Colonic mucosa (tissue), 4 donors: ENCODE measurements at places on chromosomes 6 and 20. TPM values are rescaled to one million over a fixed set of nuclear protein-coding genes. Genes with fewer than 3 reads are reported as not detected.

DNA sequence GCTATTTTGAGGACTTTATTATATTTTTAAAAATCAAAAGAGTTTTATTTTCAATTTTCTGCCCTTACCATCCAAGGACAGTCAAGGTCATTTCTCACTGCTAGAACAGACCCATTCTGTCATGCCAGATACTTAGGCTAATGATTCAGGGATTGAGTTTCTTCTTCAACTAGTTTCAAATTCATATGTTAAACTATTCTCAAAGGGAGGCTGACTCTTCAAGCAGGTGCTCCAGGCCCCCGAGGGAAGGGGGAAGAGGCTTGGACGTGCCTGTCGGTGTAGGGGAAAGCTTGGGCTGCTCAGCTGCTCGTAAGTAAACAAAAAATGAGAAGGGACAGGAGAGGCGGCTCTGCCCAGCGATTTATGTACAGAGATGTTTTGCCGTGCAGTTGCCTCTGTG is 69.4 kb upstream of the MYLIP start:
- no peak overlapping the region for H3K27ac ChIP-seq
- H3K36me3 ChIP-seq: no peaks in the 10 kb centered on the region
- H3K27me3 ChIP-seq: no peaks in the 10 kb centered on the region

DNA sequence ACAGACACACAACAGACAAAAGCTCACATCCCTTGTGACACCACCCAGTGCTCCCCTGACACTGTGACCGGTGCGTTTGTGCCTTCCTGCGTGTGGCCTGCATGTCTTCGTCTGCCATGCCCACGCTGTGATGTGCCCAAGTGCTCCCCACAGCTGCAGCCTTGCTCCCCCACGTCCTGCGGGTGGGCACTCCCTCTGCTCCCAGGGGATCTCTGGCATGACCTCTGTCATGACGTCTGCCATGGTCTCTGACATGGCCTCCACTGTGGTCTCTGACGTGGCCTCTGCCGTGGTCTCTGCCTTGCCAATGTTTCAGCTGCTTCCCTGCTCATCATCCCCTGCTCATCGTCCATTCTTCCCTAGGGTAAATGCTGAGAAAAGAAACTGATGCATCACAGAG is 200.9 kb downstream of the DLL1 start:
- H3K4me1 ChIP-seq: no peaks in the 10 kb centered on the region
- no peaks in the 10 kb centered on the region for H3K27me3 ChIP-seq
- H3K4me3 ChIP-seq: no peak overlapping the region
- no peak for DNase-seq
- no peaks in the 10 kb centered on the region for H3K36me3 ChIP-seq

GRCh38 chr6:4296552-4296951 is 161.2 kb upstream of the ECI2 start:
- H3K4me1 ChIP-seq: no peaks in the 10 kb centered on the region
- no peak for DNase-seq
- no peaks in the 10 kb centered on the region for H3K36me3 ChIP-seq
- H3K27ac ChIP-seq: no peak overlapping the region
- H3K4me3 ChIP-seq: no peak overlapping the region

DNA sequence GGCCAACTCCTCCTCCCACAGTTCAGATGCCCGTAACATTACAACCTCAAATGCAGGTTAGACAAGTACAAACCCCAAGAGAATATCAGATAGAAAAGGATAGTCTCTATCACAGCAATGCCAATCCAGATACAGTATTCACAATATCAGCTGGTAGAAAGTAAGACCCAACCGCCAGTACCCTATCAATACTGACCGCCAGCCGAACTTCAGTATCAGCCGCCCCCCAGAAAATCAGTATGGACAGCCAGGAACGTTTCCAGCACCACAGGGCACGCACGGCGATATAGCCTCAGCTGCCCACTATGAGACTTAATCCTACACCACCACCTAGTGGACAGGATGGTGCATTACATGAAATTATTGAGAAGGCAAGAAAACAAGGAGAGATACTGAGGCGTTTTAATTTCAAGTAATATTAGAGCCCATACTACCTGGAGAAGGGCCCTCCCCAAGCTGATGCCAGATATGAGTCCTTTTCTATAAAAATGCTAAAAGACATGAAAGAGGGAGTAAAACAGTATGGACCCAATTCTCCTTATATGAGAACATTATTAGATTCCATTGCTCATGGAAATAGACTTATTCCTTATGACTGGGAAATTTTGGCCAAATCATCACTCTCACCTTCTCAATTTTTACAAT is 17.6 kb upstream of the EIF2S2 start:
- no peaks in the 10 kb centered on the region for H3K4me1 ChIP-seq
- no peaks in the 10 kb centered on the region for H3K36me3 ChIP-seq
- no peak overlapping the region for H3K4me3 ChIP-seq
- DNase-seq: peak; percentile 67

Gene TNNC2
- 2.9 TPM for total RNA-seq

GRCh38 chr6:17212546-17213371 is 68.4 kb upstream of the RBM24 start:
- H3K27me3 ChIP-seq: no peaks in the 10 kb centered on the region
- no peak for DNase-seq
- no peak overlapping the region for H3K27ac ChIP-seq
- no peaks in the 10 kb centered on the region for H3K4me1 ChIP-seq
- no peaks in the 10 kb centered on the region for H3K36me3 ChIP-seq

Gene RAET1E
- not detected for total RNA-seq

Gene PAQR8
- 87.8 TPM for total RNA-seq

- H3K4me3 ChIP-seq: no peak overlapping the region
- no peaks in the 10 kb centered on the region for H3K4me1 ChIP-seq
- no peaks in the 10 kb centered on the region for H3K36me3 ChIP-seq
- H3K27me3 ChIP-seq: no peaks in the 10 kb centered on the region
Measured at GRCh38 chr20:21371193-21371592, 26.1 kb downstream of the NKX2-4 start.

Gene ACTR5
- 4.6 TPM for total RNA-seq

Gene MYLK4
- total RNA-seq: 0.35 TPM

DNA sequence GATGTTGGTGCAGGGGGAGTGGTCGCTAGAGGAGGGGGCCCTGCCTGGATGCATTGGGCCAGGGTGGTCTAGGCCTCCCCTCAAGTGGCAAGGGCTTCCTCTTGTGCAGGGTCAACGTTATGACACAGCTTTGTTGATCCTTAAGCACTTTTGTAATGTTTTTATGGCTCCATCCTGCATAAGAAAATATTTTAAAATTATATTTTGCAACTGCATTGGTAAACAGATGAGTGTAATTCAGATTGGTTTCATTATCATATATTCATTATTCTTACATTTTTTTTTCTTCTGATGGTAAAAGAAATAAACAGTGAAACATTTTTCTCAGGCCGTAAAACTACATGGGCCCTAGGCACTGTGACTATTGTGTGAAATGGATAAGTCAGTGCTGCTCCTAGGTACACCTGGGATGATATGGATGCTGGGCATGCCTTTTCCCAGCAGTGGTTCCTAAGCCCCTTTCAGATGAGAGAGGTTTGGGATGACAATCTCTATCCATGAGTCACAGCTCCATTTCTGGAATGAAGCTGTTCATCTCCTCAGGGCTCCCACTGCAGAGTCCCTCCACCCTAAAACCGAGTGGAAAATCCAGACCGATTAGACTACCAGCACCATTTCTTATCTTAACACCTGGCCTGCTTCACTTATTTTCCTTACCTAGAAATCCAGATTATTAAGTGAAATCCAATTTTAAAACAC is 5.8 kb upstream of the SIM1 start:
- H3K27me3 ChIP-seq: peaks cover 55% of the 10 kb centered on the region
- no peaks in the 10 kb centered on the region for H3K36me3 ChIP-seq
- H3K4me1 ChIP-seq: no peaks in the 10 kb centered on the region
- DNase-seq: no peak

Gene HDGFL1
- total RNA-seq: not detected

GRCh38 chr6:18277237-18278006 is 13.1 kb upstream of the DEK start:
- H3K4me3 ChIP-seq: peak overlapping the region; percentile 48
- no peaks in the 10 kb centered on the region for H3K36me3 ChIP-seq
- no peak overlapping the region for H3K27ac ChIP-seq
- H3K27me3 ChIP-seq: peaks cover 26% of the 10 kb centered on the region
- DNase-seq: no peak
- no peaks in the 10 kb centered on the region for H3K4me1 ChIP-seq

Gene EYA2
- 16.8 TPM for total RNA-seq

Gene C6orf132
- total RNA-seq: 42.3 TPM

- no peaks in the 10 kb centered on the region for H3K36me3 ChIP-seq
- peaks cover 4% of the 10 kb centered on the region for H3K27me3 ChIP-seq
- H3K4me1 ChIP-seq: no peaks in the 10 kb centered on the region
- H3K27ac ChIP-seq: peak within 1 kb of the TSS; percentile 57
- H3K4me3 ChIP-seq: peak within 1 kb of the TSS; percentile 54
Measured at GRCh38 chr20:19212469-19212815, at the start of gene SLC24A3. TSS of gene SLC24A3 (plus strand) at chr20:19212642.

GRCh38 chr6:111530667-111531066 is 47.6 kb upstream of the REV3L start:
- DNase-seq: no peak
- H3K4me3 ChIP-seq: no peak overlapping the region
- H3K27ac ChIP-seq: no peak overlapping the region
- H3K36me3 ChIP-seq: no peaks in the 10 kb centered on the region
- H3K27me3 ChIP-seq: no peaks in the 10 kb centered on the region

Gene TAP1
- 86.9 TPM for total RNA-seq

DNA sequence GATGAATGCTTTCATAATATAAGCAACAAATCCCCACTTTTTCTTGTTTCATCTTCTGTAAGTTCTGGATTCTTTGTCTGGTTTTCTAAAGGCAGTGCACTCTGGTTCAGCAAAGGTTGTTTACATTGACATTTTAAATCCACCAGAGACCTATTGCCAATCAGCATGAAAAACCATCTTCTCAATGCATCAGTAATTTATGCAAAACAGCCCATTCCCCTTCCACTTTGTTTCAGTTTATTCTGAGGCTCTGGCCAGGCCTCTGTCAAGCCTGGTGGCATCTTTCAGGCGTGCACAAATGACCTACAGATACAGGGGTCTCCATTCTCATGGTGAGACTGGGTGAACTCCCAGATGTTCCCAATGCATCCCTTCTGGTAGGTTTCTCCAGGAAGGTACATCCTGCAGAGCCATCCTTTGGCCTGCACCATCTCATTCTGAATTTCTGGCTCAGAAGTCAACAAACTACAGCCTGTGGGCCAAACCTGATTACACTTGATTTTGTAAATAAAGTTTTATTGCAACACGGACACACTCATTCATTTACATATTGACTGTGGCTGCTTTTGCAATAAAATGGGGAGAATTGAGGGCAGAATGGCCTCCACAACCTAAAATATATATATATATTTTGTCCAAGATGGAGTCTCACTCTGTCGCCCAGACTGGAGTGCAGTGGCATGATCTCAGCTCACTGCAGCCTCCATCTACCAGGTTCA is 405.4 kb downstream of the PREX1 start:
- no peak overlapping the region for H3K27ac ChIP-seq
- no peak for DNase-seq
- H3K27me3 ChIP-seq: no peaks in the 10 kb centered on the region

DNA sequence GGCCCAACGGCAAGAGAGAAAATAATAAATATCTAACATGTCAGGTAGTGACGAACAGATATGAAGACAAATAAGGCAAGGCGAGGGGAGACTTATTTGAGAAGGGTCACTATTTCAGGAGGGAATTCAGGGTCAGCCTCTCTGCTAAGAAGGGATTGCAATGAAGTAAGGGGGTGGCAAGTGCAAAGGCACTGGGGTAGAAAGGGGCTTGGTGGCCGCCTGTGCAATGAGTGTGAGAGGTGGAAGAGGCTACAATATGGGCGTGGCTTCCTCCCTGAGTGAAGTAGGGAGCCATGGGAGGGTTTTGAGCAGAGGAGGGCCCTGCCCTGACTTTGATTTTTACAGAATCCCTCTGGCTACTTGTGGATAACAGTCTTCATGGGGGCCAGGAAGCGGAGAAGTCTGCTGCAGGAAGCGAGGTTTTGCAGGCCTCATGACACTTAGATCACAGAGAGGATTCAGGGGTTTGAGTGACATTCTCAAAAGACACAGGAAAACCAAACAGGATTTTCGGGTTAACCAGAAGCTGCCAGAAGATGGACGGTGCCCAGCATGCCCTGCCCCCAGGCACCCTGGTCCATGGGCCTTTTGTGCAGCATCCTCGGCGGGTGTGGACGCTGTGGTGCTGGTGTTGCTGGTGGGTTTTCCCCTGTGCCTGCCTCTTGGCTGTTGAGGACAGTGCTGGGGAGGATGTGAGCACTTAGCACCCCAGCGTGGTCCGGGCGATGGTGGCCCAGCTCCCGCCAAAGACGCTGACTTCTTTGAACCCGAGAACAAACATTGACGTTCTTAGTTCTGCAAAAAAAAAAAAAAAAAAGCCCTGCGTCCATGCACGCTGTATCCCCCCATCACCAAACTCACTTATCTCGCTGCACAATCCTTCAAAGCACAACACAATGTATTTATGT is 124.2 kb upstream of the PTPN1 start:
- H3K4me3 ChIP-seq: no peak overlapping the region
- no peaks in the 10 kb centered on the region for H3K4me1 ChIP-seq
- no peak for DNase-seq
- no peak overlapping the region for H3K27ac ChIP-seq

- peak overlapping the region; percentile 52 for H3K27ac ChIP-seq
- H3K4me3 ChIP-seq: no peak overlapping the region
- no peaks in the 10 kb centered on the region for H3K27me3 ChIP-seq
Measured at GRCh38 chr6:108684771-108685329, 124.1 kb downstream of the FOXO3 start.

DNA sequence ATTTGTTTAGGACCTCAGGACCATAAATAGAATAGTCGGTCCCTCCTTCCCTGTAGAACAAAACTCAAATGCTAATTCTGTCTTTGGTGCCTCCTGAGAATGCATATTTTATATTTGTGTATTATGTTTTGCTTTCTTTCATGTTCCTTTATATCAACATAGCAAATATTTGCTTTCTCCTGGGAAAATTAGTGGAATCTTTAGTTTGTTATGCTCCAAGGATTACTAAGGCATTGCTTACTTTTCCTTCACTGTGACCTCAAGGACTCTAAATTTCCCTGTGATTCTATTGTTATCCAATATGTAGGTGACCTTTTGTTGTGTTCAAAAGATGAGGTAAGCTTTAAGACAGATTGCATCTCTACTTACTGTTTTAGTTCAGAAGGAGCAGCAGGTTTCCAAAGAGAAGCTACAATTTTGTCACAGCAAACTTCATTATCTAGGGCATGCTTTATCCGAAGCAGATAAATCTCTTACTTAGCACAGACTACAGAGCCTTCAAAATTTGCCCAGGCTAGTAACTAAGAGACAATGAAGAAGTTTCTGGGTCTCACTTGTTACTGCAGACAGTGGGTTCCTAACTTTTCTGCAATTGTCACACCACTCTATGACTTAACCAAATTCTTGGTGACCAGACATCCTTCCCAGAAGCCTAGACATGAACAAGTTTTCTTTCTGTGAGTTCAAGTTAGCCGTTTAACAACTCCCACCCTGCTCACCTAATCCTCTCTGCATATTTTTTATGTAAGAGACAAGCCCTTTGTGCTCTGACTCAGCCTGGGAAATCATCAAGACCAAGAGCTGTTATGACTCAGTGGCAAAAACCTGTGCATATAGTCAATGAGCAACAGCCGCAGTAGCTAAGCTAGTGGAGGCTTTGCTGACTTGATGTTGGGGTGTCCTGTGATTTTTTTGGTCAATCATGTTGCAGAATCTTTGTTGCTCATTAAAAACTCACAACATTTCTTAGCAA is 378.8 kb downstream of the QKI start:
- no peaks in the 10 kb centered on the region for H3K27me3 ChIP-seq
- no peak for DNase-seq
- no peaks in the 10 kb centered on the region for H3K4me1 ChIP-seq
- H3K36me3 ChIP-seq: no peaks in the 10 kb centered on the region

Gene MDN1
- total RNA-seq: 17.5 TPM
